ENCODE measurements at places on chromosomes 6 and 20. TPM values are rescaled to one million over a fixed set of nuclear protein-coding genes. Genes with fewer than 3 reads are reported as not detected.

- no peak for DNase-seq
Measured at GRCh38 chr6:24052590-24052961, 73.4 kb upstream of the NRSN1 start.

DNA sequence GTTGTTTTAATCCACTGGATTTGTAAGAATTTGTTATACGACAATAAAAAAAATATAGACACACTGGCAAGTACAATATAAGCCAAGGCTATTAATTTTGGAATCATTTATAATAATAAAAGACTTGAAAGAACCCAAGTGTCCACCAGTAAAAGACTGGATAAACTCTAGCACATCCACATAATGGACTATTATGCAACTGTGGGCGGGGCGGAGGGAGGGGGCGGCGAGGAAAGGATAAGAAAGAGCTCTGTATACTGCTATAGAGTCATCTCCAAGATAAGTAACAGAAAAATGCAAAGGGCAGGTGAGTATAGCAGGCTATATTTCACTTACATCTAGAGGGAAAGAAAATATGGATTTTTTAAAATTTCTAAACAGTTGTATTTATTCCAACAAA lies 123.3 kb downstream of the TBC1D32 start:
- no peak for DNase-seq

- DNase-seq: no peak
Measured at GRCh38 chr6:32603888-32604287, 14.2 kb upstream of the HLA-DRB1 start.

GRCh38 chr6:155400654-155400965 lies 55.0 kb downstream of the NOX3 start:
- no peak for DNase-seq

DNA sequence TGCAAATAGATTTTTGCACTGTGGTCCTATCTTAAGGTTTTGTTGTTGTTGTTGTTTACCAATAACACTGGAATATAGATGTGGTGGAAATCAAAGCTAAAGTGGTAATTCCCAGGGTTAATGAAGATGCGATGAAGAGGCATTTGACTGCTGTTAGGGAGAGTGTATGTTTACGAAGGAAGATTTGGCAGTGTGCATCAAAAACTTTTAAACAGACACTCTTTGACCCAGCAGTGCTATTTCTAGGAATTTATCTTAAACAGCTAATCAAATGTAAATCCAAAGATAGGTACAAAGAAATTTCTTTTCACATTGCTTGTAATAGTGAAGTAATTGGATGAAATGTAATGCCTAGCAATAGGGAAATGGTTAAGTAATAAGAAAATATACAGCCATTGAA lies 34.0 kb downstream of the KDM1B start:
- no peak for DNase-seq

DNA sequence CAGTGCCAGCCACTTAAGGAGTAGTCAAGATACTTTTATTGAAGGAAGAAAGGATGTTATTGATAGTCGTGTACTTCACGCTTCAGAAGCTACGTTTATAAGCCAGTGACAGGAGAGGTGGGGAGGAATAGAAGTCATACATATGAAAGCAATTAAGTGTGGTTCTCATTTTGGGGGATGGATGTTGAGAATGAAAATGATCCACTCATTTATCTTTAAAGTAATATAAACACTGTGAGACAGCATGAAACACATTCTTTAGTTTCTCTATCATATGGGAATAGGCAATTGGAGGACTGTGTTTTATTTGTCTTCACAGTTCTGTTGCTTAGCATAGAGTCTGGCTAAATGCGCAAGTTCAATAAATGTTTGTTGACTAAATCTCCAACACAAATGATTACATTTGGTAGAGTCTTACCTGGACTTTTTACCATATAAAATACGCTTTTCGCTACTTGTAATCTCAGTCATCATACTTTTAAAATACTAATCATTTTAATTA lies 35.2 kb downstream of the AK9 start:
- no peak for DNase-seq

DNA sequence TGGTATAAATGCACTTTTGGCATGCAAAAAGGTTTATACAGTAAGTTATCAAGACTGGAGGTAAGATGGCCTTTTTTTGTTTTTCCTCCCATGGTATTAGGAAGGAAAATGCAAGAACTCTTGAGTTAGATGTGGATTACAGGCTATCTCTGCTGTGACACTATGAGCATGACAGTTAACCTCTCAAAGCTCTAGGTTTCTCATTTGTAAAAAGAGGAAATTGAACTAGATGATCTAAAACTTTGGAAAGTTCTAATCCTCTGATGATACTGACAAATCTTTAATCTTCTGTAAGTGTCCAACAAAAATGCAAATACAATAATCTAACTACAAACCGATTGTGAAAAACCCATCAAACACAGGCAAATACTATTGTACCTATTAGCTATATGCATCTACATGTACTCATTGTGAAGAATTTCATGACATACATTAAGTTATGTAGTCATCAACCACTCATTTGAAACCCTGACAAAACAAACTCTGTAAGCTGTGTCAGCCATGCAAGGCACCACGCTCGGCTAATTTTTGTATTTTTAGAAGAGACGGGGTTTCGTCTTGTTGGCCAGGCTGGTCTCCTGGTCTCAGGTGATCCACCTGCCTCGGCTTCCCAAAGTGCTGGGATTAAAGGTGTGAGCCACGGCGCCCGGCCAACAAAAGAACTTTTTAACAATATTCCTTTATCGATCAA lies 4.2 kb downstream of the CDK19 start:
- DNase-seq: no peak

GRCh38 chr6:36227379-36228228 lies 31.1 kb downstream of the BRPF3 start:
- DNase-seq: no peak

GRCh38 chr6:72631480-72631879 lies 9.6 kb downstream of the KCNQ5 start:
- no peak for DNase-seq

The FLOT1 gene
- 153 TPM for total RNA-seq
